ENCODE measurements at places on chromosomes 13 and 19.

- DNase-seq = no peak
Observed at GRCh38 chr13:96900986-96901385, 93.3 kb downstream of the OXGR1 start.

DNA sequence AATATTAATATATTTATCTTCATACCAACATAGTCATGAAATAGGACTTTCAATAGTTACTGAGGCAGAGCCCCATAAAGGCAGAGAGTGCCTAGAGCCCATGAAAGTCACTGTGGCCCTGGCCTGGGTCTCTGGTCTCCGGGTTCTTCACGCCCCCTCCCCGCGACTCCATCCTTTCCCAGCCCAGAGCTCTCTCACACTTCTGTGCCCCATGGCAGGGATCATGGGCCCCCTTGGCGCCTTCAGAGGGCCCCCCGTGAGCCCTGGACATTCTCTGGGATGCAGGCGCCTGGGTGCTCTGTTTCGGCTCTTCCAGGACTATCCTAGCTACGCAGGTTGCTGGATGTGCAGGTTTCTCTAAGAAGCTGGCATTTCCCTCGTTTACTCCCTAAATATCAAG is 228.4 kb downstream of the TEX29 start:
- no peak for DNase-seq

- DNase-seq = no peak
Observed at GRCh38 chr13:32001154-32001768, 30.3 kb upstream of the FRY start.

DNA sequence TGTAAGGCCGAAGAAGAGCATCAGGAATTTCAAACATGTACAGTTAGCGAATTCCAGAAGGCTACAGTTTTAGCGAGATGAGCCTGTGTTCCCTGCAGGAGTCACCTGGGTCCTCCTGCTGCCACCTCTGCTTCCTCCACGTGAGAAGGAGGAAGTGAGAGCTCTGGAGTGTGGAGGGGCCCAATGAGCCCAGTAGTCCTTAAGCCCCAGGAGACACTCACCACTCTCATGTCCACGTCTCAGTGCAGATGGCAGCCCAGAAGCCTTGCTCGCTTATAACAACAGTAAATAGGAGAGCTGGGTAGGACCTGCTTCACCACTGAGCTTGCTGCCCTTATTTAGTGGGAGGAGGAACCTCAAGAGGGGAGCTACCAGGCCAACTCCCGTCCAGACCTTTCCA is 44.3 kb downstream of the SERP2 start:
- DNase-seq = no peak

- DNase-seq = no peak
Observed at GRCh38 chr19:18153556-18154134, 682 bp downstream of the PIK3R2 start.

DNA sequence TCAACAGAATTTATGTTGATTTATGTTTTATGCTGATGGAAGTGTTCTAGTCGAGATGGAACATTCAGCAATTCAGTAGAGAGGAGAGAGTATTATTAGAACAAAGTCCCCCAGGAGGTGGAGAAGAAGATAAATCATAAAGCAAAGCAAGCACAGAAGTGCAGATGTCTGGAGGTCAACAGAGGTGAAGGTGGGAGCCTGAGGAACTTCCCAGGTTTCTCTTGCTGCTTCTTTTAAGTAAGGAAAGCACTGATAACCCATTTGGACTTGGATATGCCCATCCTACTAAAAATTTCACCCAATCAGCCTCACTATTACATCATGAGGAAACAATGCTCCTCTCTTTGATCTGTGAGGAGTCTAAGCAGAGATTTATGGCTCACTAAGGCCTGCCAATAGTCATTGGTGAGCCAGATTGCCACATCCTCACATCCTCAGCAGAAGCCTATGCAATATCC is 98.8 kb downstream of the EPSTI1 start:
- DNase-seq = no peak

GRCh38 chr13:74324338-74324737 is 190.1 kb upstream of the KLF12 start:
- DNase-seq = no peak

DNA sequence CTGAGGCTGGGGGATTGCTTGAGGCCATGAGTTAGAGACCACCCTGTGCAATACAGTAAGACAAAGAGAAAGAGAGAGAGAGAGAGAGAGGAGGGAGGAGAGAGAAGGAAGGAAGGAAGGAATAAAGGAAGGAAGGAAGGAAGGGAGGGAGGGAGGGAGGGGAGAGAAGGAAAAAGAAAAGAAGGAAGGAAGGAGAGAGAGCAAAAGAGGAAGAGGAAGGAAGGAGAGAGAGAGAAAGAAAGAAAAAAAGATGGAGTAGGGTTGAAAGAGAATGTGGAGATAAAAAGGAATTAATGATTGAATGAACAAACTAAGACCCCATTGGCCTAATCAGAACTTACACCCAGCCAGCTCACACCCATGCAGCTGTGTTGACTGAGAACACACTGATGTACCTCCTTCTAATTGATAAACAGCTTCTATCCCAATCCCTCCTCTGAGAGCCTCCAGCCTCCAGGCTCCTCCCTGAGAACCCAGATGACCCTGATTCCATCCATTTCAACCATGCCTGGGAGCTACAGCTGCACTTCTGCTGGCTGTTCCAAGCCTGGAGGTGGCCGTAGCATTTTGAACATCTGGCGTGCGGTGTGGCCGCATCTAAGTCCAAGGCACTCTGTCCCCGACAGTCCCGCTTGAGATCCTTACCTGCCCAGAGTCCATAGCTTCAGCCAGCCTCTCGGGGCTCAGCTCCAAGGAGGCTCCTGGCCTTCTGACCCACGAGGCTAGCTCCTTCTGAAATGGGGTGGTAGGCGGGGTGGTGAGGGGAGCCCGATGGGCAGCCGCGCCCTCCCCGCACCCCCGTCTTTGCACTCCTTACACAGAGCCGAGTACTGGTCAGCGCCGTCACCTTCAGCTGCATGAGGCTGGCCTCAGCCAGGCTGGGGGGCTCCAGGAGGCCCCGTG is 1.1 kb downstream of the PRODH2 start:
- DNase-seq = no peak

DNA sequence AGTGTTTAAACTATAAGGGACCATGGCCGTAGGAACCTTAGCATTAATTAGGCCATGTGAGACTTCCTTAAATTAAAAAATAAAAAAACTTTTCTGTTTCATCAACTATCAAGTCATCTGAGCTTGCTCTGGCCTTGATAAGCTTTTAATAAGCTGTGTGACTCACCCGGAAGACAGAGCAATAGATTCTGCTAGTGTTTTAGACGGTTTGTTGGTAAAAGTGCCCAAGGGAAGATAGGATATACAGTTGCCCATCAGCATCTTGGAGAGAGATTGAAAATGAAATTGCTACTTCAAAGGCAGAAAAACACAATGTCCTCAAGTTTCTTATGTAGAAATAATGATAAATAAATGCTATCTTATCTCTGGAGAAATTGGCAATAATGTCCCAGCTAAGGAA is 31.2 kb upstream of the RCBTB2 start:
- DNase-seq = no peak

- no peak for DNase-seq
Observed at GRCh38 chr13:34243403-34243802, 425.5 kb downstream of the RFC3 start.

GRCh38 chr19:33434886-33435705 is 61.6 kb downstream of the CEBPG start:
- DNase-seq = no peak

DNA sequence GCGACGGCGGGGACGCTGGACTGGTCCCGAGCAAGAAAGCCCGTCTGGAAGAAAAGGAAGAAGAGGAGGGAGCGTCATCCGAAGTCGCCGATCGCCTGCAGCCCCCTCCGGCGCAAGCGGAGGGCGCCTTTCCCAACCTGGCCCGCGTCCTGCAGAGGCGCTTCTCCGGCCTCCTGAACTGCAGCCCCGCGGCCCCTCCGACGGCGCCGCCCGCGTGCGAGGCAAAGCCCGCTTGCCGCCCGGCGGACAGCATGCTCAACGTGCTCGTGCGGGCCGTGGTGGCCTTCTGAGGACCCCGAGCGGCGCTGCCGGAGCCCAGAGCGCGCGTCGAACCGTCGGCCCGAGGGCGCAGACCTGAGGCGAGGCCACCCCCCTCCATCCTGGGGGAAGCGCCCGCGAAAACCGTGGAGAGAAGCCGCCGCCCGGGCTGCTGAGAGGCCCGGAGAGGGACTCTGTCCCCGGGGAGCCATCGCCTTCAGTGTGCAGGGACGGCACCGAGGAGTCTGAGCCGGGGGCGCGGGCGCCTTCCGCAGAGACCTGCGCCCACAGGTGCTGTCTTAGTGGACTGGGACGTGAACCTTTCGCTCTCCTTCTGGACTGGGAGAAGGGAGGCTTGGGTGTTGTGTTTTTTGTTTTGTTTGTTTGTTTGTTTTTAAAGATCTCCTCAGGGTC is 3.5 kb downstream of the IER2 start:
- no peak for DNase-seq

- no peak for DNase-seq
Observed at GRCh38 chr13:54980651-54981050, 1952.0 kb downstream of the OLFM4 start.

DNA sequence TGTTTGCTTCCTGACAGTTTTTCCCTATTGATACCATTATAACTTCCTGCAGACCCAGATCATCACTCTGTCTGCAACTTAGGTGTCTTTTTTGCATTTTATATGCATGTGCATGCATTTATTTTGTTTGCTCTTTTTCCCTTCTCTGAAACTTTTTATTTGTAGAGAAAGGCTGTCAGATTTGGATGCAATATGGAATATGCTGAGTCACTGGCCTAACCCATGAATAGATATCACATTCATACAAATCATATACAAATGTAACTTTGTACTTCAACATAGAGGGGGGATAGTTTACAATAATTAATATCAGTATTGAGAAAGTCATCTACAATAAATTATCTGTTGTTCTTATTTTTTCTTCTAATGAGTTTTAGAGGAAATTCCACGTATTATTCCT is 1465.0 kb downstream of the EFNB2 start:
- DNase-seq = no peak

- no peak for DNase-seq
Observed at GRCh38 chr13:41582027-41582463, 124.7 kb downstream of the RGCC start.

DNA sequence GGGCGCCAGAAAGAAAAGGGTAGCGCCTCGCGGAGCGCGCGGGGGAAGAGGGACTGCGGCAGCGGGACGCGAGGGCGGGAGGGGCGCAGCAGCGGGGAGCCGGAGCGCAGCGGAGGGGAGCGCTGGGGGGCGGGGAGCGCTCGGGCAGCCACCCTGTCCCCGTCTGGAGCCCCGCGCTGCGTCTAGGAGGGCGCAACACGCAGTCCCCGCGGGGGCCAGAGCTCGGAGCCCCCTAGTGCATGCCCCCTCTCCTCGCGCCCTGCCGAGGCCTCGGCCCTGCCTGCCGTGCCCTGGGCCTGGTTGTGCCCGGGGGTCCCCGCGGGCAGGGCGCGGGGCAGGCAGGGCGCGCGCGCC is 37.9 kb downstream of the SOX1 start:
- no peak for DNase-seq
